ENCODE measurements at places on chromosomes 12 and 14. TPM values are rescaled to one million over a fixed set of nuclear protein-coding genes. Genes with fewer than 3 reads are reported as not detected.

NRXN3 gene
- total RNA-seq: 18.0 TPM

GRCh38 chr12:130198026-130198662 lies 35.9 kb downstream of the FZD10 start:
- DNase-seq: no peak
- H3K27me3 ChIP-seq: no peaks in the 10 kb centered on the region
- H3K27ac ChIP-seq: no peak overlapping the region
- no peak overlapping the region for H3K4me3 ChIP-seq
- no peaks in the 10 kb centered on the region for H3K4me1 ChIP-seq
- no peaks in the 10 kb centered on the region for H3K36me3 ChIP-seq

DNA sequence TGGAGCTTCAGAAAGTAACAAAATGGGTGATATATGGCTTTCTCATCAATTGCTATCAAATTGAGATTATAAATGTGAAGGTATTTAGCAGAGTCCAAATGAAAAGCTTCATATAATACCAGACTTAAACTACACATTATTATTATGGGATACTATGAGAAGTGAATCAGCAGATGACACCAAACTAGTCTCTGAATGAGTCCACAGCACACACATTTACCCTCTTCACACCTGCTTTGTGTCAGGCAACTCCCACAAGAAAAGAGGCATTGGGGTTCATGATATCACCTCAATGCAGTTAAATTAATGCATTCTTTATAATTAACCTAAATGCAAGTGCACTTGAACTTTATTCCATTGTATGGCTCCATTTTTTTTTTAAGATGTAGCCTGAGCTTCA lies 330.5 kb downstream of the BCL11B start:
- H3K27ac ChIP-seq: no peak overlapping the region
- DNase-seq: no peak
- no peak overlapping the region for H3K4me3 ChIP-seq

DNA sequence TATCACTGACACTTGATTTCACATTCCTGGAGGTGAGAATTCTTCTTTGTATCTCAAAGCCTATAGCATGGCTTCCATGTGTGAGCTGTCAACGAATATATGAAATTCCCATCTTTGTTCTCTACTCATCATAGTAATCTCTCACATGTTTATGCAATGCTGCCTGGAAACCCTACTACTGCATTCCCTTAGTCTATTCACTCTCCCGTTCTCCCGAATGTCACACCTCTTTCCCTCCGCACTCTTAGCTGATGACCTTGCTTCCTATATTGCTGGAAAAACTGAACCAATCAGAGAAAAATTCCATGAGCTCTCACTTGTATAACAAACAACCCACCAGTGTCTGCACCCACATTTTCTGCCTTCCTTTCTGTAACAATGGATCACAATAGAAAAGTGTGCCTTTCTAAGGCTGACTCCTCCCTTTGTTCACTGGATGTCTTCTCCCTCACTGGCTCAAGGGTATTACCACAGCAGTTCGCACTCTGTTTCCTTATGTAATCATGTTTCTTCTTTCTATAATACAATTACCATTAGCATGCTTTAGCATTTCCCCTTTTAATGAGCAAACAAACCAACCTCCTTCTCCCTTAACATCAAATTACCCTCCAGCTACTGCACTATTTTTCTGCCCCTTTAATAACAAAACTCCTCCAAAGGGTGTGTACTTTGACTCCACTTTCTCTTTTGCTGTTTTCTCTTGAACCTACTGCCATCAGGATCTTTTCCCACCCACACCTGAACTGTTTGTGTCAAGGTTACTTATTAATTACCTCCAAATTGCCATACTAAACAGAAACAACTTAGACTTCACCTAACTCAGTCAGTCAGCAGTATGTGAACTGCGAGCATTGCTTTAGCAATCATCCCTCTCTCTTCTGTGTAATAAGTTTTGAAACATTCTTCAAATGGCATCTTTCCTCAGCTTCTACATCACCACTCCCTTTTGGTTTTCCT lies 63.9 kb upstream of the CCDC196 start:
- DNase-seq: no peak
- H3K27me3 ChIP-seq: no peaks in the 10 kb centered on the region
- H3K4me3 ChIP-seq: no peak overlapping the region
- H3K4me1 ChIP-seq: no peaks in the 10 kb centered on the region
- H3K27ac ChIP-seq: no peak overlapping the region
